ENCODE measurements at places on chromosomes 1 and 21. TPM values are rescaled to one million over a fixed set of nuclear protein-coding genes. Genes with fewer than 3 reads are reported as not detected.

The TACSTD2 gene
- 0.35 TPM for total RNA-seq

The PEAR1 gene
- 7.0 TPM for total RNA-seq

The ANKRD45 gene
- total RNA-seq, result 0.28 TPM

The AIRE gene
- total RNA-seq, result not detected

The ALX3 gene
- total RNA-seq, result not detected

The SPRR2F gene
- total RNA-seq, result not detected

The HRNR gene
- total RNA-seq, result not detected

The GPR25 gene
- total RNA-seq, result not detected

The PALMD gene
- 128 TPM for total RNA-seq

The FMO3 gene
- 2.0 TPM for total RNA-seq

The RNU1-3 gene
- total RNA-seq, result 2,856 TPM

The THEMIS2 gene
- 5.8 TPM for total RNA-seq

The DPT gene
- total RNA-seq, result 33.3 TPM

The FH gene
- 178 TPM for total RNA-seq

The IQCC gene
- total RNA-seq, result 0.79 TPM

The VSIG8 gene
- not detected for total RNA-seq

The NPL gene
- total RNA-seq, result 2.6 TPM

The IGSF3 gene
- total RNA-seq, result 8.8 TPM

The SPTA1 gene
- total RNA-seq, result not detected

The SH2D1B gene
- not detected for total RNA-seq

The C1QC gene
- 172 TPM for total RNA-seq

The ANKRD35 gene
- total RNA-seq, result 0.53 TPM

The ISG20L2 gene
- 11.7 TPM for total RNA-seq

The RNU1-4 gene
- total RNA-seq, result 635 TPM

The S100A10 gene
- 380 TPM for total RNA-seq

The CTSE gene
- total RNA-seq, result not detected

The CEP350 gene
- total RNA-seq, result 34.6 TPM

The B3GALT2 gene
- 64.3 TPM for total RNA-seq

The TENT5C gene
- 3.1 TPM for total RNA-seq

All from heart right ventricle (tissue), 16 donors.